ENCODE measurements at places on chromosomes 16 and 17. TPM values are rescaled to one million over a fixed set of nuclear protein-coding genes. Genes with fewer than 3 reads are reported as not detected.

GRCh38 chr17:55368706-55369105 lies 52.9 kb downstream of the MMD start:
- DNase-seq, result no peak

Gene CHST6
- total RNA-seq, result 9.9 TPM

GRCh38 chr16:71689901-71690300 lies 34.6 kb downstream of the PHLPP2 start:
- no peak for DNase-seq

DNA sequence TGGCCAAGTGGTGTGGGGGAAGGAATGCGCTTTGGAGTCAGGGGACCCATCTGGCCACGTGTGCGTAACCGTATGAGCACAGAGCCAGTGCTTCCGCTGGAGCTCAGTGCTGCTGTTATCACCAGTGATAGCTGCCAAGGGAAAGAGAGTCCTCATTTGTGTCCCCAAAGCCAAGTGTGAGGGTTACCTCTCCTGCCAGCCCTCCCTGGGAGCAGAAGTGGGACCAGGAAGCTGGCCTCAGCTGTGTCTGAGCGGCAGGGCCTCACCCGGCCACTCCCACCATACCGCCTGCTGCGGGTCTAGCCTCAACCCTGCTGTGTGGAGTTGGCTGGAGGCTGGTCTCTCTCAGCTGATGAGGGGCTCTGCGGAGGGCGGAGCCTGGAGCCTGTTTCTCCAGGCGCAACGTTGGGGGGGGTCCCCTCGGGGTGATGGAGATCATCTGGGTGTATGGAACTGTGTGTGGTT lies 44.5 kb downstream of the MEAK7 start:
- no peak for DNase-seq

- no peak for DNase-seq
Measured at GRCh38 chr17:43200127-43200526, 11.5 kb upstream of the TMEM106A start.

- no peak for DNase-seq
Measured at GRCh38 chr17:60442271-60443173, 20.2 kb downstream of the CHCT1 start.

DNA sequence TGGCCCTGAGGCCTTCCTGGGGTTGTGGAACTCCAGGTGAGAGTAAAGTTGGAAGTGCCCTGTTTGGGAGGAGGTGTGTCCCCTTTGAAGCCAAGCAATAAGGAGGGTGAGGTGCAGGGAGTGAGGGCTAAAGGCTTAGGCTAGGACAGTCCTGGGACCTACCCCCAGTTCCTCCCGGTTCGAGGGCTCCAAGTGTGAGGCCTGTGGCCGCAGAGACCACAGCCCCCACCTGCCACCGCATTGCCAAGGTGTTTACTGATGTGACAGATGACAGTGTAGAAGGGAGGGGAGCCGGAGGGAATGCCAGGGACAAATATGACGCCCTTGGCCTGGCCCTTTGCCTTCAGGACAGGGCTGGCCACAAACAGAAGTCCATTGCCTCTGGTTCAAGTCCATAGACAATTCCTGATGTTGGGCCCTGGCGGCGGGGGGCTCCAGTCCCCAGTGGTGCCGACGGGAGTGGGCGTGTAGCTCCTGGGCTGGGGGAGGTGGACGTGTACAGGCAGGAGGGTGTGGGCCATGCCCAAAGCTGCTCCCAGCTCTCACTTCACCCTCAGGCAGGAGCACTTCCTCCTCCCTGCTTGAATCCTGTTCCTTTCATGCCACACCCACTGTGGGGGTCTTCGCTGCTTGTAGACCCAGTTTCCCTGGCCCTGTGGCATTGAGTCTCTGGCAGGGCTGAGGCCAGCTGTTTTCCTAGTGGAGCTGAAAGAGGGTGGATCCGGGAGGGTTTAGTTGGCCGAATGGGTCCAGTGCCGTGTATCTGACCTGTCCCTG lies 3.2 kb downstream of the ADORA2B start:
- DNase-seq, result no peak

DNA sequence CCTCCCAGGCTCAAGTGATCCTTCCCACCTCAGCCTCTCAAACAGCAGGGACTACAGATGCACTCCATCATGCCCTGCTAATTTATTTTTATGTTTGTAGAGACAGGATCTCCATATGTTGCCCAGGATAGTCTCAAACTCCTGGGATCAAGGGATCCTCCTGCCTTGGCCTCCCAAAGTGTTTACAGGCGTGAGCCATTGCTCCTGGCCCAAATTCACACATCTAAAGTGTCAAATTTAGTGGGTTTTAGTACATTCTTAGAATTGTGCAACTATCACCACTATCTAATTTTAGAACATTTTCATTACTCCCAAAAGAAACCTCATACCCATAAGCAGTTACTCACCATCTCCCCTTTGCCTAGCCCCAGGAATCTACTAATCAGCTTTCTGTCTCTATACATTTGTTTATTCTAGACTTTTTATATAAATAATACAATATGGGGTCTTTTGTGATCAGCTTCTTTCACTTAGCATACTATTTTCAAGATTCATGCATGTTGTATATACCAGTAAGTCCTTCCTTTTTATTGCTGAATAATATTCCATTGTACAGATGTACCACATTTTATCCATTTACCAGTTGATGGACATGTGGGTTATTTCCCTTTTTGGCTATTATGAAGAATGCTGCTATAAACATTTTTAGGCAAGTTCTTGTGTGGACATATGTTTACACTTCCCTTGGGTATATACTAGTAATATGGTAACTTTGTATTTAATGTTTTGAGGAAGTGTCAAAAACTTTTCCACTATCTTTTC lies 25.1 kb upstream of the ITGA2B start:
- DNase-seq, result no peak

GRCh38 chr16:57803134-57803990 lies 1.1 kb upstream of the KIFC3 start:
- DNase-seq, result no peak

Gene LITAFD
- total RNA-seq, result not detected

DNA sequence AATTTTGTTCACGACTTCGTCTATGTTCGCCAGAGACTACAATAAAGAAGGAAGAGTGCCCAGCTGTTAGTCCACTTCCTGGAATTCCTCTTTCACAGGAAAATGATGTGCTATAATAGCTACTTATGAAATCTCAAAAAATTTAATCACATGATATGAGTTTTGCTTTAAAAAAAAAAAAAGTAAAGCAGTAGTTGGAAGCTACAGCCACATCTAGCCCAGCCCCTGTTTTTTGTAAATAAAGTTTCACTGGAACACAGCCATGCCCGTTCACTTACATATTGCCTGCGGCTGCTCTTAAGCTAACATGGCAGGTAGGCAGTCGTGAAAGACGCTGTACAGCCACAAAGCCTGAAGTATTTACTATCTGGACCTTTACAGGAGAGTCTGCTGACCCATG lies 15.3 kb downstream of the VPS53 start:
- DNase-seq, result no peak

DNA sequence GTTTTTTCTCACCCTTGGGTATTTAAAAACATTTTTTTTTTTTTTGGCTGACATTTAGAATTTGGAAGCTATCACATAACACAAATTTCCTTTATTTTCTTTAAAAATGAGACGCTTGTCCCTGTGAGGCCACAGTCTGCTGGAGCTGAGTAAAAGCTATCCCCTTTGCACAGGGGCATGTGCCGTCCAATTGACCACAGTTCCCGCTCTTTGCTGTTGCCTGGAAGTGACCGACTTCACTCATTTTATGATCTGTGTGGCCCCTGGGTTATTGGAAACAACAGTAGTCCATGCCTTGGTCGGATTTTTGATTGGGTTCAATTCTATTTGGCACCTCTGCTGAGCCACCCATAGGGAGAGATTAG lies 405.0 kb downstream of the CPPED1 start:
- DNase-seq, result no peak

- DNase-seq, result peak; percentile 10
Measured at GRCh38 chr17:40473573-40474365, 27.7 kb downstream of the TNS4 start.

- DNase-seq, result no peak
Measured at GRCh38 chr17:72710202-72710601, 382.3 kb downstream of the SLC39A11 start.

GRCh38 chr17:80564545-80564944 lies 19.9 kb downstream of the RPTOR start:
- DNase-seq, result no peak

DNA sequence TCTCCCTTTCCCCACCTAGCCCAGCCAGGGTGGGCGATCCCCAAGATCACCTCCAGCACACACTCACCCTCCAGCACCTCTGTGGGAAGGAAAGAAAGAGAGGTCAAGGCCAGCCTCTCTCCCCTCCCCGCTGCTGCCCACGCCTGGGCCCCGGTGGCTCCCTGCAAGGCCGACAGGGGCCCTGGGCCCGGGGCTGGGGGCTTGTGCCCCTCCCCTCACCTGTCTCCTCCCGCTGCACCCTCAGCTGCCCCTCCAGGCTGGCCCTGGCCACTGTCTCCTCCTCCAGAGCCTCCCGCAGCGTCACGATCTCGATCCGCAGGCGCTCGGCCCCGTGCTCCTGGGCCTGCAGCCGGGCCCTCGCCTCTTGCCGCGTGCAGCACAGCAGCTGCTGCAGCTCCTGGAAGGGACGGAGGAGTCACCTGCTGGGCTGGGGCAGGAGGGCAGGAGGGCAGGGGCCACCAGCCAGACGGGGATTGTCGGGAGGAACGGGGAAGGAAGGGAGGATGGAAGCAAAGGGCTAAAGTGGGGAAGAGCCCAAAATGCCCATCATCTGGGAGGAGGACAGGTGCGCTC lies 19.2 kb downstream of the RABEP2 start:
- DNase-seq, result no peak

Gene CPNE7
- total RNA-seq, result not detected

- DNase-seq, result no peak
Measured at GRCh38 chr17:42061646-42062487, 11.5 kb upstream of the C17orf113 start.

- no peak for DNase-seq
Measured at GRCh38 chr16:26981266-26981938, 85.3 kb upstream of the C16orf82 start.

Gene C17orf107
- total RNA-seq, result 2.8 TPM

Gene INPP5K
- total RNA-seq, result 34.7 TPM

Gene FCSK
- 12.3 TPM for total RNA-seq
